Astrocyte of the cerebellum (primary cell): ENCODE measurements at places on chromosomes 7 and 10.

GRCh38 chr10:125133696-125134482 is 26.5 kb downstream of the CTBP2 start:
- DNase-seq, result no peak

GRCh38 chr7:124022551-124022950 is 10.3 kb downstream of the TMEM229A start:
- no peak for DNase-seq

DNA sequence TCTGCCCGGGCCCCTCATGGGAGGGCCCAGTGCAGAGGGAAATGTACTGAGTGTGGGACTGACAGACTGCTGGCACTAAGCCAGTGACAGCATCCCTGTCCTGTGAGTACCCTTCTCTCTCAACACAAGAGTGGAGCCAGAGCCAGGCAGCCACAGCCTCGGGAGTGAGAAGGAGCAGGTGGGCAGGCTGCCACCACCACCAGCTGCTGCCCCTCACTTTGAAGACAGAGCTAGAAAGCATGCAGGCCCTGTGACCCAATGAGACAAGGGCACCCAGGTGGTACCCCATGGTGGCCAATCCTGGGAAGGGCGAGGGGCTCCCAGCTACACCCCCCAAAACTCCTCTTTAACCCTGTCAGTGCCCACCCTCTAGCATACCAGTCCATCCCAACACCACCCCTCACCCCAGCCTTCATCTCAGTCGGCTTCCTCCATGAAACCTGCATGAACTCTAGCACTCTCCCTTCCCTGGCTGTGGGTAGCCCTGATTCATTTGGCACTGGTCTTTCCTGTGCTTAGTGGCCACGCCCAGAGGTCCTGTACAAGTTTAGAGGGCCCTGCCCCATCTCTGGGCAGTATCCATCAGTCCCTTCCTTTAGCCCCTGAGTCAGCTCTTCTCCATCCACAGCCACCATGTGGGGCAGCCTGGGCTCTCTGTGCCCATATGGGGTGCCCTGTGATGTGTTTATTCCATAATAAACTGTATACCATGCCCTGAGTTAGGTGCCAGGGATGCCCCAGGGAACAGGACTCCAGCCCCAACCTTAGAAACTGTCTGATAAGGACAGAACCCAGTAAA is 207.0 kb upstream of the ZMIZ1 start:
- no peak for DNase-seq

- DNase-seq, result no peak
Observed at GRCh38 chr10:119103241-119103902, 541 bp upstream of the DENND10 start.

DNA sequence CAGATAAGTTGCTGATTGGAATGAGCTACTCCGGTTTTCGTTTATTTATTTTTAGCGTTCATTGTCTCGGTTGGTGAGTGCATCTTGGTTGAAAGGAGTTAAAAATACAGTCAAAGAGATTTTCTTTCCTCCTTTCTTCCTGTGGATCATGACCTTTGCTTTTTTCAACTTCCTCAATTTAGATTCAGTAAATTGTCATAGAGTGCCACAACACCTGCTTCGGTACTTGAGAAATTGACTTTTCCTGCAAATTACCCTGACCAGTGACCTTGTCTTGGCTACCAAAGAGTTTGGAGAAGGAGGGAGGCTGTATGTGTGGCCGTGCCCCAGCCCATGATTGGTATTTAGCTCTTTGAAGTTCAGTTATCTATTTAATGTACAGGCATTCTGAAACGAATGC is 128.7 kb downstream of the FAM204A start:
- no peak for DNase-seq

DNA sequence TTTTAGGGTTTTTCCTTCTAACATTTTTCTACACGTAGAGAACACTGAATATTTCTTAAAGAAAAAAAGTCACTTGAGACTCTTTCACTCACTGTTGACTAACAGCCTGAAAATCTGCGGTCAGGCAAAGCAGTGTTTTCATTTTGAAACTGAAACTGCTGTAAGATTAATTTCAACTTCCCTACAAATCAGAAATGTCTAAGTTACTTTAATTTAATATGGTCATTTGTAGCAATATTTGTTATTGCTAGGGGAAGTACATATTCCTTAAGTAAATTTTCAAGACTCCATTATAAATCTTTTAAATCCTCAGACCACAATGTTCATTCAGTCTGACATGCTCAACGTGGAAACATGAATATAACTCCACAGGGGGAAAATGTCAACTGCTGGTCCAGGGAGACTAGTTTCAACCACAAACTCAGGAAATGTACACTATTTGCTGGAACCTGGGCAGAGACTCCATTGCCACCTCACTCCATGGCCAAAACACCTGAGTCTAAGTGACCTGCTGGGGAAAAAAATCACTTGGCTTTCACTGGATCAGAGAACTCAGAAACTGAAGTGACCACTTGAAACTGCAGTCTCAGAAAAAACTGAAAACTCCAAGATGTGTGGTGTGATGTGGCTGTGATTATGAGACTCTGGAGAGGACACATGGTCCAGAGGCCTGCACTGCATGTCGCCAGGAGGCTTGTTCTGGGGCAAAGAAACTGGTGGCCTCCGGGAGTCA is 161.2 kb downstream of the TAX1BP1 start:
- DNase-seq, result no peak

GRCh38 chr7:136294977-136295376 is 317.8 kb upstream of the MTPN start:
- no peak for DNase-seq
